ENCODE measurements at places on chromosomes 2 and 18. TPM values are rescaled to one million over a fixed set of nuclear protein-coding genes. Genes with fewer than 3 reads are reported as not detected.

RAD51AP2 gene
- total RNA-seq = not detected

DNA sequence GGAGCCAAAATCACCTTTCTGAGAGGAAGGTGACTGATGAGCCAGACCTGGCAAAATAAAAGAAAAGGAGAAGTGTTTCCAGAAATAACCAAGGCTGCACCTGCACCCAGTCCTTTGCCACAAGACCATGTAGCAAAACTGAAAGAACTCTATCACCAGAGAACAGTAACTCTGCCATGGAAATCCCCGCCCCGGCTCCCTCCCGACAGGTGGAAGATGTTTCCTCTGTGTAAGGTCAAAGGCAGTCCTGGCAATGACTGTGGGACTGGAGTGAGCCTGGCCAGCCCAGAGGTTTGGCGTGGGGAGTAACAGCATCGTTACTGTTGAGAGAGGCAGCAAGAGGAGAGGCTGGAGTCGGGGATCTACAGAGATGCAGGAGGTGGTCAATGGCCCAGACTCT, 42.3 kb downstream of the SPRED2 start:
- DNase-seq = no peak

DNA sequence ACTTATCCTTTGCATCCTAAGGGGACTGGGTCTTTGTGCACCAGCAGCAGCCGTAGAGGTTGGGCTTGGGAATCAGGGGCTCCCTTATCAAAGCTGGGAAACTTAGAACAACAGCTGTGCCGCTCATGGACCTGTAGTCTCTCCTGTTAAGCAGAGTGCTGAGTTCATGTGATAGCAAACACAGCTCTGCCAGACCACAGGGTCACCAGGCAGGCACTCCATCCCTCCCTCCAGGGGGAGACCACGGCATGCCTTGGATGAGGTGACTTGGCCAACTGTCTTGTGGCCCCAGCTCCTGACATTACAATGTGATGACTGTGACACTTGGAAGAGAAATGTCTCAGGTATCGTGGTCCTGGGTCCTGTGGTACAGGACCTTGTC, 60.0 kb downstream of the DGKD start:
- no peak for DNase-seq

- no peak for DNase-seq
Observed at GRCh38 chr18:532018-532417, 31.5 kb upstream of the COLEC12 start.

EFR3B gene
- 0.05 TPM for total RNA-seq

DNA sequence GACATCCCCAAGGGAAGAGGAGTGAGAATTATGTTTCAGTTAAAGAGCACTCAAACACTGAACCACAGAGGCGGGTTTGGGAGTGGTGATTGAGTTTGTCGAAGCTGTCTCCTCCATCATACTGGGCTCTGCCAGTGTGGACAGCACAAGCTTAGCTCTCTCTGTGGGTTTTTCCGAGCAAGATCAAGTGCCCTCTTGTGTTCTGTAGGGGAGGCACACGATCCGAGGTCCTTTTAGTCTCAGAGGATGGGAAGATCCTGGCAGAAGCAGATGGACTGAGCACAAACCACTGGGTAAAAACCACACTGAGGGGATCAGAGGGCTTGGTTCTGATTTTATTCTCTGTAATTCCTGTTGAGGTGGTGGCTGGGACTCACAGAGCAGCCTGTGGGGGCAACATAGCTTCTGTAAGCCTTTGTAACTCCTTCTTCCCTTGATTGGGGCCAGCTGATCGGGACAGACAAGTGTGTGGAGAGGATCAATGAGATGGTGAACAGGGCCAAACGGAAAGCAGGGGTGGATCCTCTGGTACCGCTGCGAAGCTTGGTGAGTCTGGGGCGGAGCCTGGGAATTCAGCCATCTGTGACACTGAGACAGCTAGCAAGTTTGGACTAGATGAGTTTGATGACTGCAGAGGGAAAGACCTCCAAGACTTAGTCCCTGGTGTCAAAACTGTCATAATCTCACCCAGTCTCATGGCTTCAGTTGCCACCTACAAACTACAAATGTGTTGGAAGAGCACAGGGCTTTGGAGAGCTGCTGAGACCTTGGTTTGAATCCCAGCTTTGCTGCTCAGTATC, 2.0 kb downstream of the NAGK start:
- DNase-seq = peak; percentile 58

CRACDL gene
- total RNA-seq = 7.6 TPM

RGPD4 gene
- not detected for total RNA-seq

HYCC2 gene
- total RNA-seq = 4.0 TPM

DNA sequence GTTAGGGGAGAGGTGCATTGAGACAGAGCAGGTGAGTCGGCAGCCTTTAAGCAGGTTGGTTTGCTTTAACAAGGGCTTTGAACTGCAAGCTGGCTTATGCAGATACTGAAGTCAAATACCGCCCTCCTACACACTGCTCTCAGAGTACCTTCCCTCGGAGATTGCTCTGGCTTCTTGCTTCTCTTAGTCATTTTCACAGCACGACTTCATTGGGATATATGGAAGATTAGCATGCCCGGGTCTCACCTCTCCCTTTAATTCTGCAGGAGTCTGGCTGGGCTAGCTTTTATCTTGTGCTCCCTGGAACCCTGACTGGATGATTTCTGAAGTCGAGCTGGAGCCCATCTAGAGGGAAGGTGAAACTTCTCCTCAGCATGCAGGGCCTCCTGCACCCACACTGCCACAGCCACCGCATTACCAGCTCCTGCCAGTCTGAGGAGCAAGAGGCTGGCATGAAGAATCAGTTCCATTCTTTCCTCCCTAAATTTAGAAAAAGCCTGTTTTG, 395.5 kb upstream of the HNRNPA3 start:
- peak; percentile 7 for DNase-seq

DNA sequence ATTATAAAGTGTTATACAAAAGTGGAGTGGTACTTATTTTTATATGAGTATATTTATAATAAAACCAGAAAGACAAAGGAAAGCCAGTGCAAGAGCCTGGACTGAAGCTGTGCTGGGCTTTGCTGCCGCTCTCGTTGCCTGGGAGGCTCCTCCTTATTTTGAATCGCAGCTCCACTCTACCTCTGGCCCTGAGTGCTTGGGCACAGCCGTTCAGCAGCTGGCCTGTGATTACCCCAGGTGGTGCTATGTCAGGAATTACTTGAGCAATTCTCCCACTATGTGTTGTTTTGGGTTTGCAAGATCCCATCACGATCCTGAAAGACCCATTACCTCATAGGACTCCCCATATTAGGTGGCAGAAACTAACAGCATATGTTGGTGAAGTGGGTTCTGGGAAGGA, 53.0 kb upstream of the LCLAT1 start:
- DNase-seq = no peak

COL6A3 gene
- not detected for total RNA-seq

DNA sequence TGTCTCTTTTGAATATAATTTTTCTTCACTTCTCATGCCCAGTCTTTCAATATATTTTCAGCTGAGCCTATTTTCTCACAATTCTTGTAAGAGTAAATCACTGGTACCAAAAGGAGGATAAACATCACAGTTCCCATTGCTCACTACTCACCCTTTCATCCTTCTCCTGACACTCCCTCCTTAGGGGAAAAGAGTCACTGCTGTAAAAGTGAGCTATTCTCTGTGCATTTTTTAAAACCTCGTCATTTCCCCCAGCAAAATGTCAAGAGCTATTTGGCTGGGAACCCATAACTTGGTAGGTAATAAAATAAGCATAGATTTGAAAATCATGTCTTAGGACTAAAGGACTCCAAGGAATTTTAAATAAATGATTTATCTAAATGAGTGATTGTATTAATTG, 340.1 kb upstream of the GYPC start:
- DNase-seq = no peak

- DNase-seq = no peak
Observed at GRCh38 chr2:119174993-119175347, 16.4 kb upstream of the C1QL2 start.

DNA sequence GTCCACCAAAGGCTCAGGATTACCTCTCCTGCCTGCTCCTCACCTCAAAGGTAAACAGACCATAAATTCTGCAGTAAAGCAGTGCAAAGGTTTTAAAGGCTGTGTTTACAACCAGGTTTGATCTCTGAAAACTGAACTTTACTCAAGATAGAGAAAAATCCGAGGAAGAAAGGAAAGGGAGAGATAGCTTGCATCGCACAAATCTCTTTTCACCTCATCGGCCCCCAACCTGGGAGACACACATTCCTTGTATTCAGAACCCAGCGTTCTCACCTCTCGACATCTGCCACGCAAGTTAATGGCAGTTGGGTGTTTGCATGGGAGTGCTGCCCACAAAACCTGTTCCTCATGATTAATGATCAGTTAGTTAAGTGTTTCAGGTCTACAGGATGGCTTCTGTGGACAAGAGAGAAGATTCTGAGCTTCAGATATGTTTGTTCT, 72.6 kb downstream of the GATA6 start:
- peak; percentile 76 for DNase-seq

GRCh38 chr2:74131901-74132300, 15.8 kb downstream of the BOLA3 start:
- no peak for DNase-seq

TPRKB gene
- total RNA-seq = 18.8 TPM

OR6B2 gene
- total RNA-seq = not detected

LINC00305 gene
- total RNA-seq = not detected

- no peak for DNase-seq
Observed at GRCh38 chr2:204401114-204401513, 144.2 kb upstream of the PARD3B start.

BUB1 gene
- total RNA-seq = 37.5 TPM

GNLY gene
- total RNA-seq = not detected

DNA sequence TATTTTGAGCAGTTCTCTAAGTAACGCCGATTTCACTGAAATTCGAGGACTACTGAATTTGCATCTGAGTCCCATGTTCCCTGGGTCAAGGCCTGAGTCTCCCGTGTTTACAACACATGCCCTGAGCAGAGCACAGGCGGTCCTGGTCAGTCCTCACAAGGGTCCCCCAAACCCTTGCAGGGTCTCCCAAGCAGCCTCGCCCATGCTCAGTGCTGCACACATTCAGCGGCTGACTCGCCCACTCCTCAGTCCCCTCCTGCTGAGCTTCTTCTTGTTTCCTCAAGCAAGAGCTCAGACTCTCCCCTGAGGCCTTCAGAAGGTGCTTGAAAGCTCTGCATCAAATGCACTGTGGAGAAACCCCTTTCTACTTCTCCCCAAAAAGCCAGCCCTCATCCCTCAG, 114.6 kb downstream of the INHBB start:
- no peak for DNase-seq

SERPINB13 gene
- not detected for total RNA-seq

DNA sequence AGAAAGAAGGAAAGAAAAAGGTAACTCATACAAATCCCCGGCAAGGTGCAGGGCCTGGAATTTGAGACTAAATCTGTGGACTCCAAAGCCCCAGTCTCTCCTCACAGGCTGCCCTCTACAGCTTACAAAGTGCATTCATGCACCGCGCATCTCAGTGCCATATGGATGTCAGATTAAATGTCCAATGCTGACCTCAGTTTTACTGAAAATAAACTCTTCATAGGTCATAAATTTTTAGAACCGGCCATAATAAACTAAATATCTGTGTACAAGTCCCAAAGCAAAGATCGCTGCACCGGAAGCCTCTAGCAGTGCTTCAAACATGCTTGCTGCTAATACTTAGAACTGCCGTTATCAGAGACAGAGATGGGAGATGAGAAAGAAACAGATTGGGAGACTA, 17.7 kb downstream of the ST6GAL2 start:
- DNase-seq = peak; percentile 7

DNA sequence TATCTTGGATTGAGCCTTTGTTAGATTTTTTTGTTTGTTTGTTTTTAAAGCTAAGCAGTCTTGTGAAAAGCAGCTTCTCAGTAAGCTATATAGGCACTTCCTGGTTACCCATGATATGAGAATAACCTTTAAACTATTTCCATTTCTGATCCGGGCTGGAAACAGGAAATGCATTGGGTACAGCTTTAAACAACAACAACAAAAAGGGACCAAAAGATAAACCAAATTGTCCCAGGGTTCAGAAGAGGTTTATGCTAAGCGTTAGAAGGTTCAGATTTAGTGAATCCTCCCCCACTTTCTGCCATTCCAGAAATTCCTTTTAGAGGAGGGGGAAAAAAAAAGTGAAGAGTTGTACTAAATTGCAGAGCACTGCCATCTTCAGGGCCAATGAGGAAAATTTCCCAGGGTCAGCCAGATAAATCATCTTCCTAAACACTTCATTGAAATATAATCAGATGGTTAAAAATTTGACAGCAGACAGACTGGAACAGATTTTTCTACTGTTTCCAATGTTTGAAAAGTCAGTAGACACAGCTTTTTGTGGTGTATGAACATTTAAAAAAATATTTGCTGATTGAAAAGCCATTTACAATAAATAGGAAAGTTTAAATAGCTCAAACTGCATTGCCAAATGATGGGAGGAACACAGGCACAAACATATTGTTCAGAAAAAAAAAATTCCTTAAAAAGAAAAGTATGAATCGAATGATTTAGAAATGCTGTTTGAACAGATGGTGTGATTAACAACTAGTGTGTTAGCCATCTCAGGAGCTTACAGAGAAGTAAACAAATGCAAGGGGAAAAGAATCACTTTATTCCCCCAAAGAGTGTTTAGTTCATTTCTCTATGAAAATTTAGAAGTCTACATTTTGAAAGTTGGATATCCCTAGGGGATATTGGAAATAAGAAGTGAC, 189.9 kb upstream of the TANK start:
- DNase-seq = peak; percentile 95

GRCh38 chr18:68024716-68025115, 508.2 kb upstream of the DSEL start:
- no peak for DNase-seq

- DNase-seq = peak; percentile 44
Observed at GRCh38 chr2:134276381-134277172, 22.7 kb downstream of the MGAT5 start.

CFAP65 gene
- total RNA-seq = not detected

GRCh38 chr2:1816414-1816911, 72.1 kb upstream of the PXDN start:
- no peak for DNase-seq

DNA sequence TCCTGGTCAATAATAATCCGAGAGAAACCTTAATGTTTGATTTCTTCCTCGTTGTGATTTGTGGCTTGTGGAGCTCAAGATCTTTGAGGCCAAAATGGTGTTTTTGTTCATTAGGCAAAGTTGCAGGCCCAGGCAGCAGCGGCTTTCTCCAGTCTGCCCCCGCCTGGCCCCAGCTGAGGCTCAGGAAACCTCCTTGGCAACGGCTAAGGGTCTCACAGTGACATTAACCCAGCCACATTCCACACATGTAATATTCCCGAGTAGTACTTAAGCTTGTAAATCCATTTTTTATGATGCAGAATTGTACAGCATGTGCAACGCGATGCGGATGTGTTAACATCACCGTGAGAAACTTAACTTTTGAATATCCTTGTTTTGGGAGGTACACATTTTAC, 200.1 kb downstream of the BCL11A start:
- DNase-seq = no peak

- DNase-seq = no peak
Observed at GRCh38 chr2:33142810-33143209, 196.1 kb downstream of the LTBP1 start.

POTEE gene
- total RNA-seq = 0.18 TPM

NGEF gene
- total RNA-seq = 13.5 TPM

GRCh38 chr2:861655-862354, 88.8 kb upstream of the SNTG2 start:
- no peak for DNase-seq

- no peak for DNase-seq
Observed at GRCh38 chr2:36706021-36706876, 9.7 kb downstream of the VIT start.

SCN7A gene
- total RNA-seq = not detected

- no peak for DNase-seq
Observed at GRCh38 chr2:22056621-22057132, 932.9 kb downstream of the TDRD15 start.

PAIP2B gene
- 1.8 TPM for total RNA-seq

GRCh38 chr2:183250061-183250460, 125.8 kb downstream of the NUP35 start:
- no peak for DNase-seq
